ENCODE measurements at places on chromosomes 4 and X. TPM values are rescaled to one million over a fixed set of nuclear protein-coding genes. Genes with fewer than 3 reads are reported as not detected.

DNA sequence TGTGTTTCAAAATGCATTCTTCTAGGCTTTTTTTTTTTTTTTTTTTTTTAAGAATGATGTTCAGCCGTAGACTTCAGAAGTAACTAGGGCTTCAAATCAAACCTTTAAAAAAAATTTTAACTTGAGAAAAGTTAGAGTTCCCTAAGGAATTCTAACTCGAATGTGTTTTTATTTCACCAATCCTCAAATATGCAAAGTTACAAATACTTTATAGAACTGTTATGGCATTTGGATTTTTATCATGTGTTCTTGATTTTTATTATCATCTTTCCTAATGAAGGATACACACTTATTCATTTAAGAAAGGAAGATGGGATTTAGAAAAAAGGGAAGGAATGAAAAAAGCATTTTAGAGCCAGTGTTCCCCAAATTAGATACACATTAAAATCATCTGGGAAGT lies 200.6 kb upstream of the LDB2 start:
- no peaks in the 10 kb centered on the region for H3K4me1 ChIP-seq
- no peak overlapping the region for H3K4me3 ChIP-seq

NKX6-1 gene
- 1.8 TPM for total RNA-seq

DNA sequence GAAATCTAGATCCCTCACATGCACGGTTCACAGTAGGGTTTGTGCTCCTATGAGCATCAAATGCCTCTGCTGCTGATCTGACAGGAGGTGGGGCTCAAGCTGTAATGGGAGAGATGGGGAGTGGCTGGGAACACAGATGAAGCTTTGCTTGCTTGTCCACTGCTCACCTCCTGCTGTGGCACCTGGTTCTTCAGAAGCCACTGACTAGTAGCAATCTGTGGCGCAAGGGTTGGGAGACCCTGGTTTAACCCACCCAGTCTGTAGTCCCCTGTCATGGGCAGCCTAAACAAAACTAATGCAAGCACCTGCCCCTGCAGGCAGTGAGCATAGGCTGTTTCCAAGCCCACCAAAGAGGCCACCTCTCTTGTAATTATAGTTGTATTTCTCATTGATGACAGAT lies 116.6 kb downstream of the SHOX start:
- no peak for DNase-seq
- H3K4me3 ChIP-seq, result no peak overlapping the region
- H3K27ac ChIP-seq, result no peak overlapping the region
- no peaks in the 10 kb centered on the region for H3K27me3 ChIP-seq
- H3K36me3 ChIP-seq, result no peaks in the 10 kb centered on the region

GRCh38 chrX:82218361-82218760 lies 1016.5 kb downstream of the SH3BGRL start:
- no peak overlapping the region for H3K4me3 ChIP-seq
- DNase-seq, result no peak
- H3K27ac ChIP-seq, result no peak overlapping the region
- H3K36me3 ChIP-seq, result no peaks in the 10 kb centered on the region
- no peaks in the 10 kb centered on the region for H3K27me3 ChIP-seq

DNA sequence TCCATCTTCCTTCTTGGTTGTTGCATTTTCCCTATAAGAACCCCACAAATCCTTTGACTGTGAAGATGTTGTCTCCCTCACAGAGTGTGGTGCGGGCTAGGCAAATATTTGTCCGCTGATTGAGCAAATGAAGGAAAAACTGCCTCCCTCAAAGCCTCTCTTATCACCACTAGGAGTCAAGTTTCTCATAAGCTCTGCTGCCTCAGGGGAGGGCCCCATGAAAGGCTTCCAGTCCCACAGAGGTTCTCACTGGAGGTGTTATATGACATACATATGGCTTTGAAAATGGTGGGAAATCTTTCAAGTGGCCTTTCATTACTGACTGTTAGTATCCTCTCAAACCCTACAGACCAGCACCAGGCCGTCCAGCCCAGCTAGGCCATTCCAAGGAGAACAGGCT lies 9.3 kb downstream of the VGLL1 start:
- no peaks in the 10 kb centered on the region for H3K27me3 ChIP-seq
- H3K4me1 ChIP-seq, result peaks cover 16% of the 10 kb centered on the region
- no peak overlapping the region for H3K4me3 ChIP-seq
- peaks cover 22% of the 10 kb centered on the region for H3K36me3 ChIP-seq

DNA sequence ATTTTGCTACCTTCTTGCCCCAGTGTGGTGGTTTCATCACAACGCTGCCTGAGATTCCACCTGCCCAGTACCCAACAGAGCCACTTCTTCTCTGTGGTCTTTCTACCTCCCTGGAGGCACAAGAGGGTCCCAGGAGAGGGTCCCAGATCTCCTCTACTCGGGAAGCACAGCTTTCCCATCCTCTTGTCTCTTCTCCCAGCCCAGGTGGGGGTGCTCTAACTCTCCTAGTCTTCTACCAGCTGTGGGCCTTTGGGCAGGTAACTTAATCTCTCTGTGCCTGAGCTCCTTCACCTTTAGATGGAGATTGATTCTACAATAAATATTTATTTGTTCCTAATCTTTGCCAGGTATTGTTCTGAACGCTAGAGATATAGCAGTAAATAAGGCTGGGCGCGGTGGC lies 1.8 kb upstream of the HPGDS start:
- DNase-seq, result no peak
- no peak overlapping the region for H3K27ac ChIP-seq
- no peaks in the 10 kb centered on the region for H3K4me1 ChIP-seq
- H3K27me3 ChIP-seq, result no peaks in the 10 kb centered on the region

ZNF280C gene
- 7.9 TPM for total RNA-seq

PGAM4 gene
- total RNA-seq, result not detected

DNA sequence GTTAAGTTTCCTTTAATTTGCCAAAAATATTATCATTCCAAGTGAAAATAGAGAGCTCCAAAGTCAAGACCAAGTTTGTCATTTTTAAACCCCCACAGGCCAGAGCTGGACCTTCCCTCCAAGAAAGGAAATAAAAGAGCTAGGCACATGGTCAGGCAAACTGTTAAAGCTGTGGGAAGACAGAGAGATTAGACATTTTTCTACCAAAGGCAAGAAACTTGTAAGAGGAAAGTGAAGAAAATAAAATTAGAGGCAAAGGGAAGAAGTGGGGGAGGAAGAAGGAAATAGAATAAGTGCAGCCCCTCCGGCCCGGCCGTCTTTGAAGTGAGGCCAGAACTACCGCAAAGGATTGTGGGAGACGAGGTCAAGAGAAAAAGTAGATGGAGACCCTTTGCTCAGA lies 47.9 kb upstream of the HAND2 start:
- no peak overlapping the region for H3K4me3 ChIP-seq
- no peaks in the 10 kb centered on the region for H3K36me3 ChIP-seq
- H3K4me1 ChIP-seq, result no peaks in the 10 kb centered on the region
- no peaks in the 10 kb centered on the region for H3K27me3 ChIP-seq

TBC1D8B gene
- total RNA-seq, result 15.3 TPM

GRCh38 chr4:8152865-8153257 lies 5.8 kb downstream of the ABLIM2 start:
- no peak overlapping the region for H3K4me3 ChIP-seq
- H3K36me3 ChIP-seq, result no peaks in the 10 kb centered on the region
- DNase-seq, result no peak
- H3K27me3 ChIP-seq, result peaks cover 49% of the 10 kb centered on the region

CLDN2 gene
- total RNA-seq, result 24.7 TPM

Data from Calu3 (cell line).